ENCODE measurements at places on chromosomes 13 and 19.

- H3K36me3 ChIP-seq = peaks cover 15% of the 10 kb centered on the region
- H3K4me3 ChIP-seq = no peak overlapping the region
- no peaks in the 10 kb centered on the region for H3K27me3 ChIP-seq
- no peak for DNase-seq
- peaks cover 83% of the 10 kb centered on the region for H3K4me1 ChIP-seq
These were observed 6.0 kb downstream of the SPATA13 start for GRCh38 chr13:24166561-24166960.

GRCh38 chr13:93744033-93744432 lies 517.4 kb downstream of the GPC6 start:
- DNase-seq = no peak
- H3K27me3 ChIP-seq = peaks cover 16% of the 10 kb centered on the region
- no peak overlapping the region for H3K4me3 ChIP-seq
- peaks cover 6% of the 10 kb centered on the region for H3K36me3 ChIP-seq
- H3K27ac ChIP-seq = no peak overlapping the region
- peaks cover 6% of the 10 kb centered on the region for H3K4me1 ChIP-seq

DNA sequence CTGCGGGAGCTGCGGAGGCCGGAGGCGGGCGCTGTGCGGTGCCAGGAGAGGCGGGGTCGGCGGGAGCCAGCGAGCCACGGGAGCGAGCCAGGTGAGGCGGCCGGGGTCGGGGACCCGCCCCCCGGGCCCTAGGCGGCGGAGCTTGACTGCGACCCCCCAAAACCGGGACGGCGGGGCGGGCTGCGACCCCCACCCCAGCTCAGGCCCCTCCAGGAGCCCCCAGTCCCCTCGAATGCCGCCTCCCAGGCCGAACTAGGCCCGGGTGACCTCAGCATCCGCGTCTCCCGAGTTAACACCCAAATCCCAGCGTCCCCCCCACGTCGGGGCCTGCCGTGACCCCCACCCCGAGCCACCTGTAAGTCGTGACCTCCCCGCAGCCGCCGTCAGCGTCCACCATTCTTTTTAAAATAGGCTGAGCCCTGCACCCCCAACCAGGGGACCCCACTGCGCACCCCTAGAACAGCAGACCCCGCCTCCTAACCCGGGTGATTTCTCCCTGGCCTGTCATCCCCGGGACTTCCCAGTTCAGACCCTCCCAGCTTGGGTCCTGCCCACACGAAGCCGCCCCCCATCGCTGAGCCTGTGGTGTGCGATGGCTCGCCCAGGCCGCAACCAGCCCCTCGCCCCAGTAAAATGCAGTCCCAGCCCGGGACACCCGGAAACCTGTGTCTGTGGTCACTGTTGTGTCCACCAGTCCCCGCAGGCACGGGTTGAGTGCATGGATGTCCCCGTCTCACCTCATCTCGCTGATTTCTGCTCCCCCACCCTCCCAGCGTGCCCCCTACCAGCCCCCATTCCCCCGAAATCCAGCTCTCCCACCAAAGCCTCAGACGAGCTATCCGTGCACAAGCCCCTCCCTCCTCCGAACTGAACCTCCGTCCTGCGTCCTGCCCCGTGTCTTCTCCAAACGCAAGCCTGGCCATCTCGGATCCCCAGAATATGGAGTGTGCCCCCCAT lies 551 bp downstream of the FZR1 start:
- peak overlapping the region; percentile 50 for H3K27ac ChIP-seq
- peaks cover 2% of the 10 kb centered on the region for H3K36me3 ChIP-seq
- H3K4me1 ChIP-seq = peaks cover 35% of the 10 kb centered on the region
- no peak for DNase-seq
- no peaks in the 10 kb centered on the region for H3K27me3 ChIP-seq
- H3K4me3 ChIP-seq = peak overlapping the region; percentile 91

GRCh38 chr13:47826471-47826870 lies 174.6 kb downstream of the SUCLA2 start:
- H3K27me3 ChIP-seq = no peaks in the 10 kb centered on the region
- H3K36me3 ChIP-seq = no peaks in the 10 kb centered on the region
- H3K4me3 ChIP-seq = no peak overlapping the region
- no peak overlapping the region for H3K27ac ChIP-seq

- H3K36me3 ChIP-seq = no peaks in the 10 kb centered on the region
- DNase-seq = no peak
- H3K4me1 ChIP-seq = no peaks in the 10 kb centered on the region
- H3K4me3 ChIP-seq = no peak overlapping the region
These were observed 16.4 kb downstream of the MAB21L1 start for GRCh38 chr13:35460061-35460460.

- peaks cover 1% of the 10 kb centered on the region for H3K4me1 ChIP-seq
- DNase-seq = no peak
- H3K4me3 ChIP-seq = no peak overlapping the region
- H3K27me3 ChIP-seq = no peaks in the 10 kb centered on the region
- peaks cover 8% of the 10 kb centered on the region for H3K36me3 ChIP-seq
These were observed 12.5 kb downstream of the SUPT20H start for GRCh38 chr13:37047032-37047431.

DNA sequence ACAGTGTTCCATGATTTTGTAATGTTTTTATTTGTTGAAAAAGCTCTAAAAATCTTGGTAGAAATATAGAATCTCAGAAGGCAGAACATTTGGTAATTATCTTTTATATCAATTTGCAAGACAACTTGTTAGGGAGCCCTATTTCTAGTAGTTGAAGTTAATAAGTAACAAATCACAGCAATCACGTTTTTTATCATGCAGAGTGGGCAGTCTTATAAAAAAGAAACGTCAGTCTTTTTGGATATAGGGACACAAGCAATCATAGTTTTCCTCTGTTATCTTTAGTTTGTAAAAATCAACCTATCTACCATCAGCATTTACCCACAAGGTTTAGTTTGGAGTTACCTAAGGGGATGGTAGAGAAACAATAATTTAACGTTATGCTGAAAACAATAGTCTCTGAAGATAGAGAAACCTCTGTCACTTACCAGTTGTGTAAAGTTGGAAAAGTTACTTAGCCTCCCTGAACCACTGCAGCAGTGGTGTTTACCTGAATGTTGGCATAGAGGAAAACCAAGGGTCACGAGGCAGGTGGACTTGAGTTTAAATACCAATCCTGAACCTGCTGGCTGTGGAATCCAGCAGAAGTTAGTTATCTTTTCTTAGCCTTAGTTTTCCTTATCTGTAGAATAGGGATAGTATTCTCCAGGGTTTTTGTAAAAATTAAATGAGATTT lies 192.8 kb downstream of the GGACT start:
- no peaks in the 10 kb centered on the region for H3K27me3 ChIP-seq
- peaks cover 61% of the 10 kb centered on the region for H3K4me1 ChIP-seq
- peaks cover 2% of the 10 kb centered on the region for H3K36me3 ChIP-seq
- DNase-seq = no peak
- H3K4me3 ChIP-seq = no peak overlapping the region
- H3K27ac ChIP-seq = no peak overlapping the region

- no peaks in the 10 kb centered on the region for H3K36me3 ChIP-seq
- peaks cover 51% of the 10 kb centered on the region for H3K27me3 ChIP-seq
- no peak overlapping the region for H3K4me3 ChIP-seq
- H3K27ac ChIP-seq = no peak overlapping the region
- no peak for DNase-seq
These were observed 6.6 kb upstream of the BCL3 start for GRCh38 chr19:44741841-44742329.

GRCh38 chr19:11736696-11737095 lies 2.0 kb downstream of the ZNF823 start:
- peak overlapping the region; percentile 99 for H3K4me3 ChIP-seq
- H3K36me3 ChIP-seq = peaks cover 12% of the 10 kb centered on the region
- H3K27me3 ChIP-seq = no peaks in the 10 kb centered on the region
- H3K27ac ChIP-seq = no peak overlapping the region

DNA sequence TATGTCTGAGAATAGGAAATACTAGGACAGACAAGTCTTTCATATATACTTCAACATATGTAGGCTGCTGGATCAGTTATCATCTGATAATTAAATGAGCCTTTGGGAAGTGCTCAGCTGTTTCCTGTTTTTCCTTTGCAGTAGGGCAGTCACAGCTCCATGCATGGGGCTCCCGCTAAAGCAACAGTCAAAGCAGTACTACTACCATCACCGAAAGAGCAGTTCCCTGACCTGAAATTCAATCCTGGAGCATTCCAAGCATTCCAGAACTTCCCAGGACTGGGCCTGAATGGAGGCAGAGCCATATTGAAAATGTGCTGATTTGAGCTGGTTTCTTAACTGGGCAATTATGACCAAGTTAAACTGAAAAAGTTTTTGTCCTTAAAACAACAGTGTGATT lies 20.5 kb downstream of the MICU2 start:
- H3K27me3 ChIP-seq = no peaks in the 10 kb centered on the region
- no peak for DNase-seq
- H3K36me3 ChIP-seq = peaks cover 17% of the 10 kb centered on the region
- H3K4me3 ChIP-seq = no peak overlapping the region
- H3K27ac ChIP-seq = no peak overlapping the region

- peaks cover 10% of the 10 kb centered on the region for H3K36me3 ChIP-seq
- H3K4me3 ChIP-seq = no peak overlapping the region
- H3K27me3 ChIP-seq = no peaks in the 10 kb centered on the region
- no peak for DNase-seq
- H3K4me1 ChIP-seq = peaks cover 8% of the 10 kb centered on the region
These were observed 21.4 kb upstream of the MICU2 start for GRCh38 chr13:21625366-21625765.

DNA sequence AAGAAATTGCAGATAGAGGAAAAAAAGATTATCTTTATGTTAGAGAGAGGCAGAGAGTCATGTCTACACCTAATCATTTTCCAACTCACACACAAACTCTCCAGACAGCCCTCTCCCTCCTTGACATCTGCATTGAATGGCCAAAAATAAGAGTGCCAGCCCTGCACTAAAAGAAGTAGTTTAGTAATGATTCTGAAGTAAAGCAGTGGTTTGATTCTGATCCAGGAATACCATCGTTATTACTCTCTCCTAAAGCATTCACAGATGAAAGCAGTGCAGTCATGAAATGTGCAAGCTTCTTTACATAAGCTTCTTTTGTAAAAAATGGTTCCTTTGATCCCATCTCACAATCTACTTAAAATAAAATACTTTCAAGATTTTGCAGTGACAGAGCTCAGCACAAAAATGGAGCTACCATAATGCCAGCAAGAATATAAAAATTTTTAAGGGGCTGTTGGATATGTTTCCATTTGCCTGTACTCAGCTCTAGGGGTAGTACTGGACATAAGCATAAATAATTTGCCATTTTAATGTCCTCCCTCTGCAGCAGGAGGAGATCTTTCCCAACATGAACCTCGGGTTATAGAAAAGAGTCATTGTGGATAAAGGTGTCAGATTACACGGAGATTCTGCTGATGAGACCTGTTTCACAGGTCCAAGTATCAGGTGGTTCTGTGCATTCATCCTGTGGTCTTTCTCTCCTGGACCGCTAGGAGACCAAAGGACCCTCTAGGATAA lies 406.3 kb downstream of the DCT start:
- H3K36me3 ChIP-seq = peaks cover 2% of the 10 kb centered on the region
- H3K4me3 ChIP-seq = no peak overlapping the region
- no peaks in the 10 kb centered on the region for H3K4me1 ChIP-seq
- no peaks in the 10 kb centered on the region for H3K27me3 ChIP-seq

- H3K4me1 ChIP-seq = peaks cover 3% of the 10 kb centered on the region
- no peaks in the 10 kb centered on the region for H3K27me3 ChIP-seq
- no peak overlapping the region for H3K27ac ChIP-seq
- peaks cover 5% of the 10 kb centered on the region for H3K36me3 ChIP-seq
These were observed 143.9 kb downstream of the COL4A1 start for GRCh38 chr13:110162866-110163658.

- DNase-seq = no peak
- no peak overlapping the region for H3K4me3 ChIP-seq
- H3K4me1 ChIP-seq = peaks cover 8% of the 10 kb centered on the region
- H3K27ac ChIP-seq = no peak overlapping the region
These were observed 6.7 kb downstream of the ERCC5 start for GRCh38 chr13:102852556-102852955.

- H3K36me3 ChIP-seq = no peaks in the 10 kb centered on the region
- H3K27ac ChIP-seq = no peak overlapping the region
- H3K27me3 ChIP-seq = peaks cover 31% of the 10 kb centered on the region
These were observed 6.7 kb downstream of the CAMSAP3 start for GRCh38 chr19:7602240-7602934.

GRCh38 chr13:27730191-27730590 lies 62.1 kb upstream of the GSX1 start:
- H3K4me3 ChIP-seq = no peak overlapping the region
- DNase-seq = no peak
- peaks cover 43% of the 10 kb centered on the region for H3K27me3 ChIP-seq
- H3K36me3 ChIP-seq = no peaks in the 10 kb centered on the region
- no peak overlapping the region for H3K27ac ChIP-seq

DNA sequence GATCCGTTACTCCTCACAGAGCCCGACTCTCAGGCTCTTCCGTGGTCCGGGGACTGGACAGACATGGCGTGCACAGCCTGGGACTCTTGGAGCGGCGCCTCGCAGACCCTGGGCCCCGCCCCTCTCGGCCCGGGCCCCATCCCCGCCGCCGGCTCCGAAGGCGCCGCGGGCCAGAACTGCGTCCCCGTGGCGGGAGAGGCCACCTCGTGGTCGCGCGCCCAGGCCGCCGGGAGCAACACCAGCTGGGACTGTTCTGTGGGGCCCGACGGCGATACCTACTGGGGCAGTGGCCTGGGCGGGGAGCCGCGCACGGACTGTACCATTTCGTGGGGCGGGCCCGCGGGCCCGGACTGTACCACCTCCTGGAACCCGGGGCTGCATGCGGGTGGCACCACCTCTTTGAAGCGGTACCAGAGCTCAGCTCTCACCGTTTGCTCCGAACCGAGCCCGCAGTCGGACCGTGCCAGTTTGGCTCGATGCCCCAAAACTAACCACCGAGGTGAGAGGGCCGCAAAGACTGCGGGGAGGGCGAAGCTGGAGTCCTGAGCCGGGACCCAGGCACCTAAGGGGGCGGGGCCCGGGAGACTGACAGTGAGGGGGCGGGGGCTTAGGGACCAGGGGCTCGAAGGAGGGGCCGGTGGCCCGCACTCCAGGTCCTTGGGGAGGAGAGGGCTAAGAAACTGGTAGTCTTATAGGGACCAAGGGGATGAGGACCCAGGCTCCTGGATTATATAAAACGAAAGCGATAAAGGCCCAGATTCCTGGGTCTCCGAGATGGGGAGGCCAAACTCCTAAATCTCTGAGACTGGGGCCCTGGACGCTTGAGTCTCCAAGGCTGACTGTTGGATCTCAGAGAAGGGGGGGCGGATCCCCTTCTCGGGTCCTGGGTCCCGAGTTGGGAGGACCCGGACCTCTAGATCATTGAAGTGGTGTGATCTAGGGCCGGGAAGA lies 2.0 kb downstream of the ETV2 start:
- H3K27ac ChIP-seq = peak overlapping the region; percentile 67
- DNase-seq = peak; percentile 76
- H3K4me1 ChIP-seq = peaks cover 38% of the 10 kb centered on the region
- no peaks in the 10 kb centered on the region for H3K36me3 ChIP-seq
- H3K4me3 ChIP-seq = peak overlapping the region; percentile 87

All from neural crest cell (in vitro differentiated cells).